Occipital lobe (tissue), 3 donors: ENCODE measurements at places on chromosomes 2 and 18.

GRCh38 chr2:111017034-111017622 is 103.6 kb upstream of the BCL2L11 start:
- no peak for DNase-seq

- no peak for DNase-seq
Measured at GRCh38 chr18:61742565-61743429, 150.0 kb downstream of the RNF152 start.

DNA sequence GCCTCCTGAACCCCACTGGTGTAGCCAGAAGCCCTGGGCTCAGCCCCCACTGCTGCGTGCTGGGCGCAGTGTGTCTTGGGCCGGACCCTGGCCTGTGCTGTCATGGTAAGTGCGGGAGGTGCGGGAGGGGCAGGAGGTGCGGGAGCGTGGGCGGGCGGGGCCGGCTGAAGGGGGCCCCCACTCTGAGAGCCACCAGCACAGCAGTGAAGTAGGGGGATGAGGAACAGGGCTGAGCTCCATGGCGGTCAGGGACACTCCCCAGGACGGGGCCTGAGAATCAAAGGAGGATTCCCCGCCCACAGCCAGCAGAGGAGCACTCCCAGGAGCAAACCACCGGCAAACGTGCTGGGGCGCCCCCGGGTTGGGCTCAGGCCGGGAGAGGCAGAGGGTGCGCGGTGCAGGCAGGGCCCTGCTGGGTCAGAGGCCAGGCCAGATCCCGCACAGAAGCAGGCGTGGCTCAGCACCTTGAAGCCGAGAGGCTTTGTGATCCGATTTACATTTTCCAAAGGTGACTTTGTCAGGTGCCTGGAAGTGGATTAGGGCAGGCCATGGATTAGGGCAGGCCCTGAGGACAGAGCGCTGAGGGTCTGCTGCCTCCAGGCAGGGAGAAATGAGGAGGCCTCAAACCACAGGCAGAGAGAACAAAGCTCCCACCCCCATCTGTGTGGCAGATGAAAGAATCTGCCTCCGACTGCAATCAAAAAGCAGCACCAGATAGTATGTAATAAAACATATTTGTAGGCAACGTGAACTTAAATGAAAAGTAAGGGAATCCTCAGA is 152.0 kb upstream of the RAB6C start:
- DNase-seq, result no peak

GRCh38 chr2:45643095-45643494 is 8.4 kb upstream of the PRKCE start:
- no peak for DNase-seq

- DNase-seq, result no peak
Measured at GRCh38 chr2:41943159-41943558, 104.7 kb upstream of the PKDCC start.

GRCh38 chr2:29373870-29374269 is 258.7 kb downstream of the CLIP4 start:
- DNase-seq, result no peak

DNA sequence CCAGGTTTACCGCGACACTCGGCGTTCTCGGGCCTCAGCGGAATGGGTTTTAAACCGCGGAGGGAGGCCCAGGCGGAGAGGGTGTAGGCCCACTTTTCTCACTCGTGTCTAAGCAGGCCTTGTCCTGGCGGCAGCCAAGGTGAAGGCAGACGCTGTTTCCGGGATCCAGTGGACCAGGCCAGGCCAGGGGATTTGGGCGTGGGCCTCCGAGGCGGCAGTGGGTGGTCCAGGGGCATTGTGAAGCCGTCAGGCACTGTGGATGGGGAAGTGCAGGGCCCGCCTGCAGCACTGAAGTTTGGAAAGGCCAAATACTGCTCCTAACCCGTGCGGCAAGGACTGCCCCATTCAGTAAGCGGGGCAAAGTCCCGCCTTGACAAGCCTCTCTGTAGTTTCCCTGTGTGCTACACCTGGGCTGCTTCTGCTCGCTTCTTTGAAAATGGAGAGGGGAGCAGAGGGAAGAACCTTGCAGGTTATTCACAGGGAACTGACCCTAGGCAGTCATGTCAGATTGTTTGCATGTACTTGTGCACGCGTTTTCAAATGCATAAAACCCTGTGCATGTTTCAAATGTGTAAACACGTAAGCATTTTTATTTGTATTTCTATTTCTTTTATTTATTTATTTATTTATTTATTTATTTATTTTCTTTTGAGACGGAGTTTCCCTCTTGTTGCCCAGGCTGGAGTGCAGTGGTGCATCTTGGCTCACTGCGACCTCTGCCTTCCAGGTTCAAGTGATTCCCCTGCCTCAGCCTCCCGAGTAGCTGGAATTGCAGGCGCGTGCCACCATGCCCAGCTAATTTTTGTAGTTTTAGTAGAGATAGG is 7.5 kb upstream of the DLX2 start:
- no peak for DNase-seq

GRCh38 chr2:241062389-241063092 is 39.5 kb downstream of the MTERF4 start:
- DNase-seq, result no peak

GRCh38 chr2:96951125-96951654 is 35.2 kb downstream of the FAM178B start:
- DNase-seq, result peak; percentile 75
